ENCODE measurements at places on chromosomes 5 and 9. TPM values are rescaled to one million over a fixed set of nuclear protein-coding genes. Genes with fewer than 3 reads are reported as not detected.

Gene PHAX
- total RNA-seq = 39.1 TPM

Gene SPAAR
- 0.12 TPM for total RNA-seq

Gene ZDHHC11
- 0.94 TPM for total RNA-seq

Gene C5orf34
- 2.5 TPM for total RNA-seq

Gene IFNA6
- total RNA-seq = not detected

All from smooth muscle cell of the coronary artery (primary cell).